Pons (tissue), 1 donor: ENCODE measurements at places on chromosomes 11 and 22.
A peak's percentile ranks its signal among the peaks of the same experiment; 100 is the strongest.

GRCh38 chr11:90913131-90913668 lies 690.4 kb upstream of the CHORDC1 start:
- DNase-seq, result no peak

GRCh38 chr11:2466869-2467694 lies 22.3 kb downstream of the KCNQ1 start:
- DNase-seq, result peak; percentile 30

- no peak for DNase-seq
Measured at GRCh38 chr11:45181193-45181888, 34.9 kb downstream of the PRDM11 start.

GRCh38 chr22:23213581-23214334 lies 33.4 kb downstream of the BCR start:
- DNase-seq, result no peak

DNA sequence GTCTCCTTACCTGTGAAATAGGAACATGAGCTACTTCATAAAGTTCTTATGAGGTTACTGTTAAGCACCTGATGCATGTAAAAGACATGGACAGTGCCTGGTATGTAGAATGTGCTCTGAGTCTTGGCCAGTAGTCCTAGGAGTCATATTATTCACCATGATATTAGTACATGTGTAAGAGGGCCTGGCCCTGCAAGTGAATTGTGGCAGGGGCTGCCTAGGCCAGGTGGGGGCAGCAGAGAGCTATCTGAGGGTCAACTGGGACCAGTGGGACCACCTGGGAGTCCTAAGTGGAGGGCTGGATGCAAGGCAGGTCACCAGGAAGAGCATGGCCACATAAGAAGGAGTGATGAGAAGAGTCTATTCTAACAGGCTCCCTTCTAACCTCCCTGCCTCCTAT lies 529.5 kb downstream of the SOX6 start:
- DNase-seq, result no peak

- DNase-seq, result no peak
Measured at GRCh38 chr11:42762348-42762747, 549.4 kb upstream of the API5 start.

GRCh38 chr11:110340436-110340835 lies 44.0 kb upstream of the RDX start:
- DNase-seq, result no peak

DNA sequence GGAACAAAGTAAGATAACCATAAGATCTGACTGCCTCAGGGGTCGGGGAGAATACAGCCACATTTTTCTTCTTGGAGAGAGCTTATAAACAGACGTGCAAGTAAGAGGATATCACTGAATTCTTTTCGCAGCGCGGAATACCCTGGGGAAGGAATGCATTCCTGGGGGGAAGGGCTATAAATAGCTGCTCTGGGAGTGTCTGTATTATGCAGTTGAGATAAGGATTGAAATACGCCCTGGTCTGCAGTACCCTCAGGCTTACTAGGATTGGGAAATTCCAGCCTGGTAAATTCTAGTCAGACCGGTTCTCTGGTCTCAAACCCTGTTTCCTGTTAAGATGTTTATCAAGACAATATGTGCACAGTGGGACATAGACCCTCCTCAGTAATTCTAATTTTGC lies 1491.7 kb upstream of the RAG2 start:
- DNase-seq, result no peak

DNA sequence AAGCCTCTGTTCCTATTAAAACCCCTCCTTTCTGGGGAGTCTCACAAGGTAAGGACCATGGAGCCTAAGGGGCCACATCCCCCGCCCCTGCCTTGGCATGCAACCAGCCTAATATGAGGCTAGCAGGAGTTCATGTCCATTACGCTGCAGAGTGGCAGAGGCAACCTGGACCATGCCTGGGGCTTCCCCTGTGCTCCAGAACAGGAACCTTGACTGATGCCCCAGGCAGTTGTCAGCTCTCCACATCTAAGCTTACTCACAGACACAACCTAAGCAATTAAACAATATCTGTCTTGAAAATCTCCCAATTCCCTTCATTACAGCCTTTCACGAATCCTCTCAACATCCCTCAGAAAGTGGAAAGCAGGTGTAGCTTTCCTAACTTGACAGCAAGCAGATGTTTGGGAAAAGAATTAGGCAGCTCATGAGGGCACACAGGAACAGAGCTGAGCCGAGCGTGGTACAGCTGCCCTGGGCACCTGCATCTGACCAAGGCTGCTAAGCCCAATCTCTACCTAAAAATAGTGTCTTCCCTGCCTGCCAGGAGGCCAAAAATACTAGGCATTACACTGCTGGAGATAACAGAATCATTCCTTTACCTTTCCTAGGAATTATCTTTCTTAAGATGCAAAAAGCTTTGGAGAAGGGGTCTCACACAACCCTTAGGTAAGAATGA lies 20.8 kb downstream of the C11orf71 start:
- DNase-seq, result no peak

GRCh38 chr11:119709638-119710346 lies 19.2 kb downstream of the NECTIN1 start:
- no peak for DNase-seq

GRCh38 chr22:37744589-37744988 lies 47.7 kb downstream of the TRIOBP start:
- DNase-seq, result no peak

DNA sequence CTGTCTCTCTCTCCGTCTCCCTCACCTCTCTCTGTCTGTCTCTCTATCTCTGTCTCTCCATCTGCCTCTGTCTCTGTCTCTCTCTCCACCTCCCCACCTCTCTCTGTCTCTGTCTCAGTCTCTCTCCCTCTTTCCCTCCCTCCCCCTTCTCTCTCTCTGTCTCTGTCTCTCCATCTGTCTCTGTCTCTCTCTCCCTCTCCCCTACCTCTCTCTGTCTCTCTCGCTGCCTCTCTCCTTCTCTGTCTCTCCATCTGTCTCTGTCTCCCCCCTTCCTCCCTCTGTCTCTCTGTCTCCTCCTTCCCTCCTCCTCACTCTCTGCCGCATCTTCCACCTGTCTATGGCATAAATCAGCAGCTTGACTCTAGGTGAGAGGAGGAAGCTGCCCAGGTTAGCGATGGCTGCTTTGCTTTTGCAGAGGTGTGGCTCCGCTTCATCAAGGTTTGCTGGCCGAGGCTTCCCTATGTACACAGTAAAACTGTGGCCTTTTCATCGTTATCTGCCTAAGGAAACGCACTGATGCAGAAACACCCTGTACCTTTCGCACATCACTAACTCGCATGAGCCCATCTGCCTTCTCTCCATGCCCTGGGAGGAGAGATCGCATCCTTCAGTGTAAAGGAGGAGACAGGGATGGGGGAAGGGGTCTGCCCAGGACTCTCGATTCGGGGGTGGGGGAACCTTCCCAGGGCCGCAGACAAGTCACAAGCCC lies 44.5 kb downstream of the ANO1 start:
- DNase-seq, result no peak

DNA sequence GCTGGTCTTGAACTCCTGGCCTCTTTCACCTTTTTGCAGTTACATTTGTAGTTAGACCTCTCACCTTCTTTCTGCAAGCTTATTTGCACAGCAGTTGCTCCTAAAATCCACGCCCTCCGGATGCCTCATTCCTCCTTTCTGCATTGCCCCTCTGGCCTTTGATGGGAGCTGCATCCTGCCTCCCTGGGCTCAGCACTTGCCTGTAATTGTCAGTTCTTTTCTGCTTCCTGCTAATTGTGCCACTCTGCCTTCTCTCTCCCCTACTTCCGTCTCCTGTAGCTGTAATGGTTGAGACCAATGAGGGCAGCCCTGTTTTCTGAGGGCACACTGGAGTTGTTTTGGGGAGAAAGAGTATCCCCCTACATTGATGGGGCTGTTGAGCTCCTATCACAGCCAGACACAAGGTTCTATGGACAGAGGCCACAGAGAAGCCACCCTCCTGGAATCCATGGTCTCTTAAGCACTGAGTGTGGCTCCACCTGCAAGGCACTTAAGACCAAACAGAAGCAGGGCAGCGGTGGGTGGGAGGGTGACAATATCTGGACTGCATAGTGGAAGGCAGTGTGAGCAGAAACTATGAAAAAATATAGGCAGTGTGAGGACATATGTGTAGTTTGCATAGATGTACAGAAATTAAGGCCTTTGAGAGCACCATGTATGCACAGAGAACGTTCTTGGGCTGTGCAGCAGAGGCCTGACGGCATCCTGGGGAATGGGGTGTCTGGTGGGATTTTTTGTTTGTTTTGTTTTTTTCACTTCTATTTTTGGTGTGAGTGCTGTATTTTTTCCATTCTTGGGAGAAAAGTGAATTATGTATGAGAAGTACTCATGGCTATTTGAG lies 30.5 kb downstream of the YDJC start:
- no peak for DNase-seq
